ENCODE measurements at places on chromosomes 7 and 10.
A peak's percentile ranks its signal among the peaks of the same experiment; 100 is the strongest.

DNA sequence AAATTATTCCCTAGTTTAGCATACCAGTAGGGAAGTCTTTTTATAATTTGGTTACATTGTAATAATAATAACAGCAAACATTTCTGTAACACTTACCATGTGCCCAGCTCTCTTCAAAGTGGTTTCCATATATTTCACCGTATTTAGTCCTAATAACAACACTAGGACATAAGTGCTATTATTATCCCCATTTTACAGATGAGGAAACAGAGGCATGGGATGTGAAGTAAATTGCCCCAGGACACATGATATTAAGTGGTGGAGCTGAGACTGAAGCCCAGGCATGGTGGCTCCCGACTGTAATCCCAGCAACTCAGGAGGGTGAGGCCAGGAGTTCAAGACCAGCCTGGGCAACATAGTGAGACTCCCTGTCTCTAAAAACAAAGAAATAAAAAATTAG, 5.1 kb downstream of the PHYH start:
- DNase-seq = no peak

- no peak for DNase-seq
Observed at GRCh38 chr10:12938271-12938670, 63.2 kb downstream of the CCDC3 start.

DNA sequence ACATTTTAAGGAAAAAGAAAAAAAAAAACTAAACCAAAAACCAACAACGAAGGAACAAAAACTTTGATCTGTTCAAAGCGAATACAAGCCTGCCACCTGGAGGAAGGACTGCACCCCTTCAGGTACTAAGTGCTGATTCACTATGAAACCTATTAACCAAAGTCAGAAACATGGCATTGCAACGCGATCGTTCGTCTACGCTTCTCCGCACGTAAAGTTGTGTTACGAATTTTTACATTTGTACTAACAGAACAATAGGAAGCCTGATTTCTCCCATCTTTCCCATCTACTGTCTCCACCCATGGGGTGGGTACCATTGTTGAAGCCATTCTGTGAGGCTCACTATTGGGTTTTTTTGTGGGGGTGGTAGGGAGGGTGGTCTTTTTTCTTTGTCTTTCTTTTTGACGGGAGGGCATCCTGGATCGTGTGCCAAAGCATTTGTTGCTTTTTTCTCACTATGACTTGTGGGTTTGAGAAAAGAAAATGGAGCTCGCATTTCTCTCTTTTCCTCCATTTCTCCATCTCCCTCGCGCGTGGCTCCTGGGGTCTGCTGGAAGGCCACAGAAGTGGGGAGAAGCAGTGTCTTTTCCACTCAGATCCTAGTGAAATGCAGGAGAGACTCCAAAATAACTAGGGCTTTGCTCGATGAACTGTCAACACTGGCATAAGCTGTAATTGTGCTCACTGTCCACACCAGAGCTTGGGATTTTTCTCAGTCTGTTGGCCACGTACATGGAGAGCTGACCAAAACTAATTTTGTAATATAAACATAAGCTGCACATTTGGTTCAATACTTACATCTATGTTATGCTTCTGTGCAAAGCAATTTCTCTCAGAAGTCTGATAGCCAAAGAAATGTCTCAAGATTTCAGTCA, 100.9 kb upstream of the YAE1 start:
- peak; percentile 4 for DNase-seq

GRCh38 chr10:607545-608185, 81.8 kb downstream of the DIP2C start:
- no peak for DNase-seq

DNA sequence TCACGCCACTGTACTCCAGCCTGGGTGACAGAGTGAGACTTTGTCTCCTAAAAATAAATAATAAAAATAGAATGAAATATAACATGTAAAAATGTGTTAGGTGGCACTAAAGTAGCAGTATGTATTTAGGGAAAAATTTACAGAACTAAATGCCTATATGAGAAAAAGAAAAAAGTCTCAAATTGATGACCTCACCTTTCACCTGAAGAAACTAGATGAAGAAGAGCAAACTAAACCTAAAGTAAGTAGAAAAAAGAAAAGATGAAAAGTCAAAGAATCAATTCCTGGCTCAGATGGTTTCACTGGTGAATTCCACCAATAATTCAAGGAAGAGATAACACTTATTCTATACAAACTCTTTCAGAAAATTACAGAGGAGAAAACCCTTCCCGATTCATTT, 106.5 kb upstream of the NANOS1 start:
- DNase-seq = no peak

- no peak for DNase-seq
Observed at GRCh38 chr10:3943695-3944257, 158.8 kb upstream of the KLF6 start.

GRCh38 chr10:88923520-88923919, 29.1 kb downstream of the ACTA2 start:
- DNase-seq = no peak

GRCh38 chr10:102090772-102091171, 25.6 kb downstream of the HPS6 start:
- DNase-seq = no peak

- no peak for DNase-seq
Observed at GRCh38 chr10:112278871-112279270, 4.3 kb upstream of the TECTB start.

- peak; percentile 8 for DNase-seq
Observed at GRCh38 chr10:87598700-87599099, 61.0 kb upstream of the PAPSS2 start.

- no peak for DNase-seq
Observed at GRCh38 chr10:69497611-69498390, 46.5 kb downstream of the TSPAN15 start.

GRCh38 chr7:39816462-39817060, 133.5 kb upstream of the CDK13 start:
- no peak for DNase-seq

DNA sequence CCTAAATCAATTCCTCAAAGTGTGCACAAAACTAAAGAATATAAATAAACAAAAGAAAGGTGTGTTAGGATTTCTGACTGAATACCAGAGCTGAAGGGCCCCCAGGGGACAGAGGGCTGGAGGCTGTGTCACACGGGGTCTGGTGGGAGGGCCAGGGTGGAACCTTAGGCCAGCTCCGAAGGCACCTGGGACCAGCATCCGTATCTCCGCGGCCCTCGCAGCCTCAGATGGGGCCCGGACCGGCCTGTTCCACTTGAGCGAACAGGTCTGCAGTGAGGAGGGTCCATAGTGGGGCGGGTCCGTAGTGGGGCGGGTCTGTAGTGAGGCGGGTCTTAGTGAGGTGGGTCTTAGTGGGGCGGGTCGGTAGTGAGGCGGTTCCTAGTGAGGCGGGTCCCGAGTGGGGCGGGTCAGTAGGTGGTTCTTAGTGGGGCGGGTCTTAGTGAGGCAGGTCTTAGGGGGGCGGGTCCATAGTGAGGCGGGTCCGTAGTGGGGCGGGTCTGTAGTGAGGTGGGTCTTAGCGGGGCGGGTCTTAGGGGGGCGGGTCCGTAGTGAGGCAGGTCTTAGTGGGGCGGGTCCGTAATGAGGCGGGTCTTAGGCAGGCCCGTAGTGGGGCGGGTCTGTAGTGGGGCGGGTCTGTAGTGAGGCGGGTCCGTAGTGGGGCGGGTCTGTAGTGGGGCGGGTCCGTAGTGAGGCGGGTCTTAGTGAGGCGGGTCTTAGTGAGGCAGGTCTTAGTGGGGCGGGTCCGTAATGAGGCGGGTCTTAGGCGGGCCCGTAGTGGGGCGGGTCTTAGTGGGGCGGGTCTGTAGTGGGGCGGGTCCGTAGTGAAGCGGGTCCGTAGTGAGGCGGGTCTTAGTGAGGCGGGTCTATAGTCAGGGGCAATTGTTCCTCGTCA, 15.1 kb downstream of the GPR146 start:
- DNase-seq = no peak

- no peak for DNase-seq
Observed at GRCh38 chr7:52447581-52448180, 587.8 kb upstream of the POM121L12 start.

DNA sequence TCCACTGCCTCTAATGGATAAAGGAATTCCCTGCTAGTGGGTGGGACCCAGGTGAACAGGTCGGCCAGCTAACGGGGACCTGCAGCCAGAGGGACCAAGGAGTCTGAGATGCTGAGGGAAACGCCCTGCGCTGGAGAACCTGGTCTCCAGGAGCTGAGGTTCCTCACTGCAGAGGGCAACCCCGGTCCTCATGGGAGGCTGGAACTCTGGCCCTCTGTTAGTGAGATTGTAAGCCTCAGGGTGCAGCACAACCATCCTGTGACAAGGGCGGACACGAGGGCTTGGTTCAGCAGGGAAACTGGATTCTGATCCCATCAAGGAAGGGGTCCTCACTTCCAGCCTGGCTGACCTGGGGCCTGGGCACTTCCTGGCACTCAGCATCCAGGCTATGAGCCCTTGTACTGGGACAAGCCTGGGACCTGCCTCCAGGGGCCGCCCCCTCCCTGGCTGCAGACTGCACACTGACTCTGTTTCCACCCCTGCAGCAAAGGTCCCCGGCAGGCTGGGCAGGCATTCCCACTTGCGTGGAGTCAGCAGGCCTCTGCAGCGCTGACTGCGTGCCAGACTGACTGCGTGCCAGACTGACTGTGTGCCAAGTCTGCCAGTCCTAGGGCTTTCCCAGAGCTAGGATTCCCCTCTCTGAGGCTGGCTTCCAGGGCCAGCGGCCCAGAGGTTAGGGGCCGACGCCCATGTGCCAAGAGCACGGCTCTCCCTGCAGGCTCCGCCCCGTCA, 143.2 kb downstream of the MAPK8 start:
- DNase-seq = peak; percentile 73

DNA sequence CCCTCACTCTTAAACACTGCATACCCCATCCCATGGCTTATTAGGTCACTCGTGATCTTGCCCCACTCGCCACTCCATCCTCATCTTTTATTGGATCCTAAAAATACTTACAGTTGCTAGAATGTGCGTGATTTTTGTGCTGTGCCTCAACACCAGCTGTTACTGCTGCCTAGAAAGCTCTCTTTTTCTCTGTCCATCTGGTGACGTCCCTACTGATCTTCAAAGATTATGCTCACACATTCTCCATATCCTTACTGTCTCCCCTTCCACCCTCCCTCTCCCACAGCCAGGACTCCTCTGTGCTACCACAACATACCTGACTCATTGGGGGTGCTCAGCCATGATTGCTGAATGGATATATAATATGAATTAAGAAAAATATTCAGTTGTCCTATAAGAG, 42.0 kb downstream of the CDK6 start:
- no peak for DNase-seq

- DNase-seq = no peak
Observed at GRCh38 chr10:20115894-20116293, 299.7 kb downstream of the PLXDC2 start.

DNA sequence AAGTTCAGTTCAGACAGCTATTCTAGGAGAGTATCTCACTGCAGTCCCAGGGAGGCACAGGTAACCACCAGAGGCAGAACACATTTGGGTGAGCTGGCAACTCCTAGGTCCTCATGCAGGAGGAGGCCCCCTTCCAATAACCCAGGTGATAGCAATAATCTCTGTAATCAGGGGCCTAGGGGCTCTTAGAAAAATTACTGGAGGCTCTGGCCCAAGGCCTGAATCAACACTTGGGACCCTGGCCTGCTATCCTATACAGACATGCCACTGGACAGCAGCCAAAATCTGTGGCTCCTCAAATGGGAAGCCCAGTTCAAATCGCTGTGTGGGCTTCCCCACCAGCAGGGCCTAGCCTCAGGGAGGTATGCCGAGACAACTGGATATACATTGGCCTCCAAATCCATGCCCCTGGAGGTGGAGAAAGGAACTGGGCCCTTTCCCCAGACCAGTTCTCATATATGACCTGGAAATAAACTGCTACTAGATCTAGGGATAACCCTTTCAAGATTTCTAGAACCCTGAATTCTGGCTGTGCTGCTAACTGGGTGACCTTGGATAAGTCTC, 1.6 kb downstream of the AVPI1 start:
- DNase-seq = no peak

GRCh38 chr10:7046615-7047014, 364.2 kb downstream of the SFMBT2 start:
- no peak for DNase-seq

- no peak for DNase-seq
Observed at GRCh38 chr7:24697416-24697815, 59.8 kb downstream of the GSDME start.

GRCh38 chr7:101911800-101912715, 94.6 kb downstream of the CUX1 start:
- no peak for DNase-seq

DNA sequence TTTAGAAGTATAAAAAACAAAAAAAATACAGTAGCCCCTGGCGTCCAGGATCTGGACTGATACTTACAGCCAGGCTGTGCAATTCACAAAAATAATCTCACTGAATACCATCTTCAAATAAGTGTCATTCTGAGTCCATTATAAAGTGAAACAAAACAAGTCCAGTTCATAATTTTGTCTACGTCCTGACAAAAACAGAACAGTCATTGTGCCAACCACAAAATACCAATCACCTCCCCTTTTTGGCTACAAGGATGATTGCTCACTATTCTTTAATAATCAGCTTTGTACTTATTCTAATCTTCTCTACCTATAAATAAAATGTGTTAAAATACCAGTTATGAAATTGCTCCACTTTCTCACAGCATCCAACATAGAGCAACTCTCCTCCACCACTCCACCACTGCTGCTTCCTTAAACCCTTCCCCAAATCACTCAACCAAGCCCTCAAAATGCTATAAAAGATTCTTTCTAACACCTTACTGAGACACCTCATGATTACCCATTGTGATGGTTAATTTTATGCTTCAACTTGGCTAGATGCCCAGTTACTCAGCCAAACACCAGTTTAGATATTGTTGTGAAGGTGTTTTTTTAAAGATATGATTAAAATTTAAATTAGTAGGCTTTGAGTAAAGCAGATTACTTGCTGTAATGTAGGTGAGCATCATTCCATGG, 479.8 kb upstream of the SEMA3A start:
- DNase-seq = no peak

DNA sequence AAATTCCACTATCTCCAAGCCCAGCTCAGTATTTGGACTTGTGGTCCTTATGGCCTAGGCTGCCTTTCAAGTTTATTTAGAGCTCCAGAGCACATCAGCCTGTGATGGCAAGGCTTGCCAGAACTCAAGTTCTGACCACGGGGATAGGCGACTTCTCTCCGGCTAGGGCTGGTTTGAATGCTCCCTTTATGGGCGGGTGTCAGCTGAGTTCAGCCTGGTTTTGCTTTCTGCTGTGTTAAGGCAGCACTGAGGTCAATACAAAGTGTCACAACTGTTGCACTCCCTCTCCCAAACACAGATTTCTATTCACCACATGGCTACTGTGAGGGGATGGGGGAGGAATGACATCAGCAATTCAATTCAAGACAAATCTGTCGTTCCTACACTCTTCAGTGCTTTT, 318.1 kb upstream of the MYO3A start:
- no peak for DNase-seq

GRCh38 chr10:125727436-125727835, 7.9 kb downstream of the EDRF1 start:
- DNase-seq = no peak

- no peak for DNase-seq
Observed at GRCh38 chr7:151571471-151571870, 51.8 kb upstream of the RHEB start.

GRCh38 chr10:133324198-133324792, 12.4 kb downstream of the CALY start:
- peak; percentile 44 for DNase-seq

All from cerebellum (tissue), 4 donors.